ENCODE measurements at places on chromosomes 6 and 20. TPM values are rescaled to one million over a fixed set of nuclear protein-coding genes. Genes with fewer than 3 reads are reported as not detected.

The HCRTR2 gene
- 0.34 TPM for polyA plus RNA-seq

The F13A1 gene
- 28.9 TPM for polyA plus RNA-seq

The TOMM34 gene
- 39.6 TPM for polyA plus RNA-seq

GRCh38 chr6:137867685-137868509 is 838 bp downstream of the TNFAIP3 start:
- peak; percentile 40 for DNase-seq

DNA sequence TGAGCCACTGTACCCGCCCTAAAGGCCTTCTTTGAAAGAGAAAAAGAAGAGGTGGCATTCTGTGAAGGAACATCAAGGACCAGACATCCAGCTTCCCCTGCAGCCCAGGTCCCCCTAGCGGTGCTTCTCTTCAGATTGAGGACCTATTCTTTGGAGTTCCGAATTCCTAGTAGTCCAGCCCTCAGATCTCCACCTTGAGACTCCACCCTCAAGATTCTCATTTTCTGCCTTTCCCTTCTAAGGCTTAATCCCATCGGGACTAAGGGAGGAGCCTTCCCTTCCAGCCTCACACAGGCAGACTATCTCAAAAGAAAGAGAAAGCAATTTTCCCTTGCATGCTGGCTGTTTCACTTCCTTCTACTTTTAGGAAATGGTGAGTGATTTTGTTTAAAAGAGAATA is 32.5 kb downstream of the MUC22 start:
- no peak for DNase-seq

DNA sequence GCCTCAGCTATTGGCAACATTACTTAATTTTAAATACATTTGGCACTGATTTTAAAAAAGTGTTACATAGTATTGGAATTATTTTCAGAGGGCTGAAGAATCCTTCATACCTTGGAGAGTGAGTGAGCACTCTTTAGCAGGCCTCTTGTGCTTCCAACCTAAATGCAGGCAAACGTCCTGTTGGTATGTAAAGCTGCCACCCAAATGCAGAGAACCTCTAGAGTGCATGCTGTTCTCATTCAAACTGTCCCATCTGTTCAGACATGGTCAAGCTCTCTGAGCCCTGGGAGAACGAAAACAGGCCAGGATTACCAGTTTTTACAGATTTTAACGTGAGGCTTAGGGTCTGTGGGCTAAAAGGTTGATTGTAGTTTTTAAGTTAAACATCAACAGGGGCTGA is 378.0 kb upstream of the FLRT3 start:
- no peak for DNase-seq

DNA sequence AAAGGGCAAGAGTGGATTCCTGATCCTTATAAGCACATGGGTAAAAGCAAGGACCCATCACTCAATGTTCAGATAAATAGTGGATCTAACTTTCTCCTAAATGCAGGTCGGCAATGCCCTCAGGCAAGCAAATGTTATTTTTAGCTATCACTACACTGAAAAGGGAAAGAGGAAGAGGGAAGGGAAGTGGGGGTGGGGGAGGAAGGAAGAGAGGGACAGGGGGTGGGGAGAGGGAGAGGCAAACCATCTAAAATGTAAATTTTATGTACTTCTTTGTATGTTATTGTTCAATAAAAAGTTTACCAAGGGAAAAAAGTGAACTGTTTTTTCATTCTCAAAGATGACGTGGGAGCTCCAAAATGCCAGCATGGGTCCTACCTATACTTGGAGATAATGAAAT is 44.2 kb downstream of the CHD6 start:
- no peak for DNase-seq

DNA sequence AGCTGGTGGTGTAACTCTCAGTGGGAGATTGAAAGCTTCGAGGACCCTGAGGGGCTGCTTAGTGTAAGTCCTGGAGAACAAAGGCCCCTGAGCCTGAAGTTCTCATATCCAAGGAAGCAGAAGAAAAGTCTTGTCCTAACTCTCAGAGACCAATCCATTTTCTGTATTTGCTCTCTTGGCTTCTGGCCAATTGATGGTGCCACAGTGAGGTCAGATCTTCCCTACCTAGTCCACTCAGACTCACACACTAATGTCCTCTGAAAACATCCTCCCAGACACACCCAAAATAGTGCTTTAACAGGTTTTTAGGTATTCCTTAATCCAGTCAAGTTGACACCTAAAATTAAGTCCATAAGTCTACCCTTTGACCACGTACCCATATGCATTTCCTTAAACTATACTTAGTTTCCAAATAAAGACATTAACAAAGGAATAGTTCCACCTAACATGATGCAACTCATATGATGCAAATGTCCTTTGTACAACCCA is 29.4 kb downstream of the ZNF292 start:
- DNase-seq: no peak

DNA sequence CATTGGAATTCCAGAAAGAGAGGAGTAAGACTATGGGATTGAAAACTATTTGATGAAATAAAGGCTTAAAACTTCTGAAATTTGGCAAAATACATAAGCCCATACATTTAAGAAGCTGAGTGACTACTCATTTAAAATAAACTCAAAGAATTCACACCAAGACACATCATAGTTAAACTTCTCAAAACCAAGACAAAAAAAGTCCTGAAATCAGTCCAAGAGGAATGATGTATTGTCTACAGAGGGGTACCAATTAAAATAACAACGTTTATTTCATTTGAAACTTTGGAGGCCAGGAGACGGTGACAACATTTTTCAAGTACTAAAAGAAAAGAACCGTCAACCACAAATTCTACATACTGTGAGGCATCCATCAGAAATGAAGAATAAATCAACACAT is 841.4 kb upstream of the MAP3K7 start:
- no peak for DNase-seq

DNA sequence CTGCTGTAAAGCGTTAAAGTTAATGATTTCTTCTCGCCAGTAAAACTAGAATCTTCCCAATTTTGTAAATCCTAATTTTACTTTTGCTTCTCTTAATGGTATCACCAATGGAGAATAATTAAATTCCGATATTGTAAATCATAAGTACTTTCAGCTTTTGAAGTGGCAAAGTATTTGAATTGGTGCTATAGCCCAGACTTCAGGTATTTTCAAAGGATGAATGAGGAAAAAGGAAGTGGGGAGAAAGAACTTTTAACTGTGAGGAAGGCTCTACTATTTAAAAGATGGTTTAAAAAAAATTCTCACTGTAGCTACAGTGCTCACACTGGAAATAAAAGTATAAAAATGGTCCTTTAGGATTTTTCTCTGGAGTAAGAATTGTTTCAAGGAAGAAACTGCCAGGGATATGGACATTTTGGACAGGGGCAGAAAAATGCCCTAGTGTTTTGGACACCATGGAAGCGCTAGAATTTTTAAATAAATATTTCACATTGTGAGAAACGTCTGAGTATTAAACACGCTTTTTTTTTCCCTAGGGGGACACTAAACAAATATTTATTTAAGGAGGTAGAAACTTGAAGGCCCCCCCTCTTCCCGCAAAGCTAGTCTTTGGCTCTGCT is 1.3 kb upstream of the TAB2 start:
- no peak for DNase-seq
